ENCODE measurements at places on chromosomes 1 and 21.

DNA sequence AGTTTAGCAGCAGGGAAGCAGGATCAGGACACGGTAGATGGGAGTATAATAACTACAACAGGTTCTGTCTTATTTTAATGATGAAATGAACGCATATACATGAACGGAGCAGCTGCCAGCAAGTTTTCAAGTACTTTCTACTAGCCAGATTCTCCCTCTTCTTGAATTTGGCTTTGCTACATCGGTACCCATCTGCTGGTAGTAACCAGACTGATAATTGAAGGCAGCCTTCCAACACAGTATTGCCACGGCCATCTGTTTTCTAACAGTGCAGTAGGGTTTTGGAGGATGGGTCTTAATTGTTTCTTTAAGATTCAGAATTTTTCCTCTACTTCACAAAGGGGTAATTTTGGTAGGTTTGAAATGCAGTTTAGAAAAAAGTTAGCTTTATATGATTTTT, 33.4 kb downstream of the CENPF start:
- no peak for DNase-seq

- no peak for DNase-seq
These were observed at the start of gene B3GALNT2 for GRCh38 chr1:235504122-235504493. Gene B3GALNT2 (minus strand): TSS chr1:235504452. CDS start chr1:235504252, 200 bp downstream.

GRCh38 chr1:1020000-1020404, at the start of gene AGRN:
Gene AGRN (plus strand): TSS chr1:1020120. CDS start chr1:1020173, 53 bp downstream.
- DNase-seq: no peak

- peak; percentile 28 for DNase-seq
These were observed 54.4 kb upstream of the BCL10 start for GRCh38 chr1:85330711-85331290.

DNA sequence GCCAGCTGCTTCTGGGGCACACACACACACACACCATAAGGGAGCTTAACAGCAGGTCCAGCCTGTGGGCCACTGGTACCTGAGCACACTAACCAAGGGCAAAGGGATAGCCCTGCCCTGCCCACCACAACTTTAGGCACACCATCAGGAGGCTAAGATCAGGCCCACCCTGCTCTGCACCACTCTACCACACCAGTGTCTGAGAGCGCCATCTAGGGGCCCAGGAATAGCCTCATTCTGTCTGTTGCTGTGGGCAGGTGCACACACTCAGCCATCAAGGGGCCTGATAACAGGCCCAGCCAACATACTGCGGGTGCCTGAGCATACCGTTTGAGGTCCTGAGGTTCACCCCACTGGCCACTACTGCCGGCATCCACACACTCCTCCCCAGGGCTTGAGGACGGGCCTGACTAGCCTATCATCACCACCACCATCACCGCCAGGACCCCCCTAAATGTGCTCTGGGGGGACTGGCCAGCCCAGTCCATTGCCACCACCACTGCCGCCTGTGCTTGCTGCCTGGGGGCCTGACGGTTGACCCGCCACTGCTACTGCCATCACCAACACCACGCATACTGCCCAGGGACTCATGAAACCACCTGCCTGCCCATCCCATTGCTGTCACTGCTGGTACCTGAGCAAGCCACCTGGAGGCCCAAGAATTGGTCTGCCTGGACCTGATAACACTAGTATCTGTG, 31.3 kb downstream of the NSL1 start:
- no peak for DNase-seq

- no peak for DNase-seq
These were observed 208.1 kb downstream of the PRDM2 start for GRCh38 chr1:13908128-13908527.

GRCh38 chr1:41272601-41273000, 30.5 kb upstream of the SCMH1 start:
- DNase-seq: no peak

- no peak for DNase-seq
These were observed 17.9 kb upstream of the L1TD1 start for GRCh38 chr1:62176597-62177312.

GRCh38 chr1:181135437-181135731, 46.9 kb downstream of the IER5 start:
- DNase-seq: no peak

DNA sequence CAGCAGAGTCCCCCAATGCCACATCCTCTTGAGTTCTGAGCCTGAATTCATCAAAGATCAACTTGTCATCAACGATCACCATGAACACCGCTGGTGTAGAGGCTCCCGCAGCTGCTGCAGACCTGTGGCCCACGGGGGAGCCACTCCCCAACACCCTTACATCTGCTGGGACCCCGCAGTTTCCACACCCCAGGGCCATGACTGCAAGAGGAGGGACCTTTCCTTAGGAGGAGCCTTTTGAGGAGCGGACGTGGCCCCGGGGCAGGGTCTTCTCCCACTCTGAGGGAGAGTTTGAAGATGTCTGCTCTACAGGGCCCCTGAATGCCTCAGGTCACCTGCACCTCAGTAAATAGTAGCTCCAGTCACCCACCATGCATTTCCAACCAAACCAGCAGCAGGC, 2.7 kb downstream of the PRDM15 start:
- no peak for DNase-seq

DNA sequence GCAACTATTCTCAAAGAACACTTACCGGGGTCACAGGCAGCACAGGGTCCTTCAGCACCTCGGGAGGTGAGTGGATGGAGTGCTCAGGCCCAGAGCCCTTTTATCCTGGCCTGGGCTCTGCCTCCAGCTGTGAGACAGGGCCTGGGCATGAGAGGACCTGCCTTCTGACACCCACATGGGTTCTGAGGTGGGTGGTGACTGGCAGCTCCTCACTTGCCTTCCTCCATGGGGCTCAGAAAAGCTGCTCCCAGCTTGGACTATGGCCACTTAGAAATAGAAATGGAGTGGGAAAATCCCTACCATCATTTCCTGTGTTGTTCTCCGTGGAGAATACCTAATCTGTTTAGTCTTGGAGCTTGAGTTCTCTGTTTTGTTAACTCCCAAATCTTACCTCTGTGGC, at the start of gene LCE1C:
LCE1C (minus strand) TSS at position 76 of the 400 bp plus-strand sequence. CDS start 1,173 bp downstream, outside the sequence.
- DNase-seq: no peak

DNA sequence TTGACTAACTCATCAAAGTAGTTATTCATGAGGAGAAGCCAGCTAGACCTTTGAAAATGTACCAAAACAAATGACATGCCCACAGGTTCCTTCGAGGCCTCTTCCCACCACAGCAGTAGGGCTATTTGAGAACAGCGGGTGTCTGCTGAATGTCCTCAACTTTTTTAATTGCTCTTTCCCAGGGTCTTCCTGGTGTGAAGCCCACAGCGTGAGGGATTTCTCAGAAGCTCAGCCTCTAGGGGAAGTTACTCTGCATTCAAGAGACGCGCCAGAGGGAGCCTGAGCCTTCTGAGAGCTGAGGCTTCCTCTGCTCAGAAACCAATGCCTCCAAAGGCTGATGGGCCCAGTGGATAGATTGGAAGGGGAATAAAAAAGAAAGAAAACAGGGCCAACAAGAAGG, 153.6 kb downstream of the OLFM3 start:
- DNase-seq: no peak

DNA sequence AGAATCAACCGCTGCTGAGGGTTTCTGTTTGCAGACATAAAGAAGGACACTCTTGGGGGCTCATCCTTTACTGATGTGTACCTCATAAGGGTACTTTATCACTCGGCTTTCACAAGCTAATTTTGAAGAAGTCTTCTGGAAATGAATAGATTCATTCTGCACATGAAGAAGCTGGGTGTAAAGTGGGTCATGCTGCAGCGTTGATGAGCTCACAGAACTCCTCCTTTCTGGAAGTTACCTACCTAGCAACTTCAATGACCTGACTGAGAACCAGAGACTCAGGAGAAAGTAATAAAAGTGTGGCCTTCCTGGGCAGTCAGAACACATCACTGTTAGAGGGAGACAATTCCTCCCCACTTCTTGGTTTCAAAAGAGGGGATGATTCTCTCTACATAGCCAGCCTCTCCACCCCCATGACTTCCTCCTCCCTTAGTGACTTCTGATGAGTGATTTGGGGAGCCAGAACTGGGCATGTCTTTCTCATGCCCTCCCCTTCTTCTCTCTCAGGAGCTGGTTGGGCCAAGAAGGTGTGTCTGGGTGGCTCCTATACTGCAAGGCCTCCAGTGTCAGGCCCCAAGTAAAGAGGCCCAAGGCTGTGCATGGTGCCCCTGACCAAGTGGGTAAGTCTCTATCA, 27.0 kb downstream of the PCNX2 start:
- DNase-seq: no peak

- no peak for DNase-seq
These were observed 3.5 kb downstream of the OSCP1 start for GRCh38 chr1:36446746-36447145.

GRCh38 chr21:29072873-29073221, 601 bp downstream of the CCT8 start:
- DNase-seq: no peak

DNA sequence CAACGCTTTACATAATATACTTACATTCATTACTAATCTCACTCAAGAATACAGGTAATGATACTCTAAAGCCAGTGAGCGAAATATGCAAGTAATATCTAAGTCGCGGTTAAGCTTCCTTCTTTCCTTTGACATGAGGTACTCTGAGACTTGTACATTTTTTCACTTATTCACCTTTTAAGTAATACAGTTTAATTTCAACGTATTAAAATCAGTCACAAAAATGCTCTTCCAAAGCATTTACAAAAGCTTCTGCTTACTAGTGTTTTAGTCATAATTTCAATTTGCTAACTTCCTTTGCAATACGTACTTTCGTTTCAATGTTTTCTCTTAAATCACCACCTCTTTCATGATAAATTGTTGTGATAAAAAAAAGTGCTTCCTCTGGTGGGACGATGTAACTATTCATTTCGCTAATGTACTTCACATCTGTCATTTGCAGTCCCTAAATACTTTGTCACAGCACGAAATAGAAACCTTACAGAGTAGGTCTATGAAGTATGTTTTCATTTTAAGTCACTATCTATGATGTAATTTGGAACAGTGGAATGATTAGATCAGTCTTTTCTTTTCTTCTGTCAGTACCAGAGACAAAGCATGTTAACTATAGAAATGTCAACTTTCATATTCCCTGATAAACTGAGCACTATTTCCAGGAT, 34.0 kb upstream of the ADGRL4 start:
- DNase-seq: no peak

GRCh38 chr1:207224666-207225065, 96.8 kb upstream of the CD55 start:
- DNase-seq: no peak

GRCh38 chr1:202750761-202751160, 40.5 kb upstream of the SYT2 start:
- no peak for DNase-seq

- DNase-seq: no peak
These were observed 32.0 kb upstream of the PSEN2 start for GRCh38 chr1:226838456-226838855.

DNA sequence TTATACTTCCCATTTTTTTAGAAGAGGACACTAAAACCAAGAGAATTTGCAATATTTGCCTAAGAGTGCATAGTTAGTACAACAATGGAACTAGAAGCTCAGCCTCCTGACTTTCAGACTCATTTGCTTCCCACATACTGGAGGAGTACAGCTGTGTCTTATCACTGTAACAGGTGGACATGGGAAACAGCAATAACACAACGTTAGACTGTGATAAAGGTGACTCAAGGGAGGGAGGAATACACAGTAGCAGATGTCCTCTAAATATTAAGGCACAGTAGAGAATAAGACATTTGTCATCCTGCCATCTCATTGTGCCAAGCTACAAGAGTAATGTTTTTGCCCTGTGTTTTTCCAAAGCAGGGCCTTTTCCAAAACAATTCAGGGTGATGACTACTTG, 55.4 kb upstream of the JAK1 start:
- peak; percentile 40 for DNase-seq

GRCh38 chr1:19091196-19091953, 118.7 kb downstream of the UBR4 start:
- DNase-seq: peak; percentile 36

DNA sequence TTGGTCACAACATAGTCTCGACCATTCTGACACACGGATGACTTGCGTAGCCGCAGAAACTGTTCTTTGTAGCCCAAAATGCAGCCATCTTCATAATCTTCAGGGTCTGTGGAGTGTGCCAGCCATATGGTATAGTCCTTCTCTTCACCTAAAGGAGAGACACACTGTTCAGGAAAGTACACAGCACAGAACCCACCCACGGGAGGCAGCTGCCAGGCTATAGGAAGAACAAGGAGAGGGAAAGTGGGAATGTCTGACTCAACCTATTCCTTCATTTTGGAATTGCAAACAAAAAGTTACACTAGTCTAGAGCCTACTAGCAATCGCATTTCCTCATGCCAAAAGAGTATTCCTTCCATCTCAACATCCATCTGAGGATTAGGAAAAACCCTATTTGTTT, 16.2 kb upstream of the MYBPHL start:
- no peak for DNase-seq

DNA sequence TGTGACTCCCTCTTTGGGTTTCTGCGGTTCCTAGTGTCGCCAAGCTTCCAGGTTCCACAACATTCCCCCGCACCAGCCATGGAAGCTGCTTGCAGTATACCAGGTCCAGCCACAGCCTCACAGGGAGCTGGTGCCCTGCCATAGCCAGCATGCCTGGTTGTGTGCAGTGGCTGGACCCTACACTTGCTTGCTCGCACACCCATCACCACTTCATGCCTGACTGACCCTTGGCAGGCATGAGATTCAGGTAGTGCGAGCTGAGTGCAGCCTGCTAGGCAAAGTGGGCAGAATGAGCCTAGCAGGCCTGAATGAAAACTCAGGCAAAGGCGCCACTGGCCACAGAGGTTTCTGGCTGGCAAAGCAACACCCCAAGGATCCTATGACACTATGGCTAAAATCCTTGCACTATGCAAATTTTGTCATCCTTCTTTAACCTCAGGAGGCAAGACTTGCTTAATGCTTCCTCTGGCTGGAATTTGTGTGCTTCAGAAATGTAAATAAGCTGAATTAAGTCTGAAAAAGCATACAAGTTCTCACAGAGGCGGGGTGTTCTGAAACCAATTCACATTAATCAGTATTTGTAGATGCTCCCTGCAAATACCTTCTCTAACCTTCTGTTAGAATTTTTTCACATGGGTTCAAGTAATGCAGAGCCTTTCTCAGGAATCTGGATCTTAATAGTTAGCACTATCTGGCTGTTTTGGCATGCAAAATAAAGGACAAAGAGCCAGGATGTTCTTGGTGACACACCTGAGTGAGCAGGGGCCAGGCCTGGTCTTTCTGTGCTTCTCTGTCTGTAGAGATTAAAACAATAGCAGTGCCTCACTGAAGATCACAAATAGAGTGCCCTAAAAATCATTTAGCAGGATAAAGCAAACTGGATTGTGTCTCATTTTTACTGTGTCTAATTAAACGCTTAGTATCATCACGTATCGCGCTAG, 256.9 kb downstream of the GPATCH2 start:
- no peak for DNase-seq

DNA sequence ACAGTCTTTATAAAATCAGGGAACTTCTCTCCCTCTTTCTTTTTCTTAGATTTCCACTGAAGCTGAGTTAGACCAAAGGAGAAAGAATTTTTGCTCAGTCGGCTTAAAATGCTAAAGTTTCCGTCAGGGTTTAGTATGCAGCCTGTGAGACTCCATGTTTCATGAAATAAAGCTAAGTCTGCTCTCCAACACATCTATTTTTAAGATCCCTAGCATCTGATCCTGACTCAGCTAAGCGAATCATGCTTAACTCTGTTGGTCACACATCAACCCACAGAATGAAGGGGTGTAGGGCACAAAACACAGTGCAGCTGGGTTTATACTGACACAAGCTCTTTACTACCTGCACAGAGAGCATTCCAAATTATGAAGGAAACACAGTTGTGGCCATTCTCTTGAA, 102.4 kb upstream of the ZNF281 start:
- DNase-seq: no peak

Measured in large intestine (tissue), 12 donors.